Brain pericyte (primary cell): ENCODE measurements at places on chromosomes 4 and X.

GRCh38 chrX:38991656-38992440, 190.6 kb downstream of the MID1IP1 start:
- no peak for DNase-seq

- peak; percentile 5 for DNase-seq
Measured at GRCh38 chr4:14095831-14096230, 468.3 kb upstream of the BOD1L1 start.

DNA sequence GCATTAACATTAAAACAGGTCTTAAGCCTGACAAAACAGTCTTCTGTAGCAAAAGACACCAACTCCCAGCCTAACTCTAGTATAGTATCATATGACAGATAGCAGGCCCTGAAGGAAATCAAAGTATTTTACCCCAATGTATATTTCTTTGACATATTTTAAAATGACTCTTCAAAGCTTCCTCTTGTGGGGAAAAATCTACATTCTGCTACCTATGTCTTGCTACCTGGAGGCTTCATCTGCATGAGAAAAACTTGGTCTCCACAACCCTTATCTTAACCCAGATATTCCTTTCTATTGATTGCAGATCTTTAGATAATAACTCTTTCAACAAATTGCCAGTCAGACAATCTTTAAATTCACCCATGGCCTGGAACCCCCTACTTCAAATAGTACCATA, 1620.4 kb downstream of the PCDH7 start:
- DNase-seq: no peak

- DNase-seq: no peak
Measured at GRCh38 chrX:50106051-50106675, 94.6 kb downstream of the AKAP4 start.

- no peak for DNase-seq
Measured at GRCh38 chrX:153639177-153640044, 7.6 kb upstream of the DUSP9 start.

GRCh38 chr4:5465956-5466355, 242.4 kb downstream of the EVC2 start:
- no peak for DNase-seq

- DNase-seq: no peak
Measured at GRCh38 chr4:124640022-124640730, 72.4 kb downstream of the ANKRD50 start.

DNA sequence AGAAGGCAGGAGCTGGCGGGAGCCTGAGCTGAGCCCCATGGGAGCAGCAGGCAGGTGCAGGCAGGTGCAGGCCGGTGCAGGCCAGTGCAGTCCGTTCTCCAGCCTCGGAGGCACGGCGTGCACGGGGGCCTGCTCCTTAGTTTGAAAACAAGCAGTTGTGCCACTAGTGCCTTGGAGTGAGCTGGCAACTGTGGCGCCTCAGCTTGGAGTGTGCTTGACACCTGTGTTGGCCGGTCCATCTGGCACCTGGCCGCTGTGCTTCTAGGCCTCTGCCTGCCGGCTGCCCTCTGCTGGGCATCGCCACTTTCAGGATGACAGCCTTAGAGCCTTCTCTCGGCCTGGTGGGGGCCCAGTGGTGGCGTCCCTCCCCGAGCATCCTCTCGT, 47.9 kb downstream of the RGS12 start:
- DNase-seq: no peak

DNA sequence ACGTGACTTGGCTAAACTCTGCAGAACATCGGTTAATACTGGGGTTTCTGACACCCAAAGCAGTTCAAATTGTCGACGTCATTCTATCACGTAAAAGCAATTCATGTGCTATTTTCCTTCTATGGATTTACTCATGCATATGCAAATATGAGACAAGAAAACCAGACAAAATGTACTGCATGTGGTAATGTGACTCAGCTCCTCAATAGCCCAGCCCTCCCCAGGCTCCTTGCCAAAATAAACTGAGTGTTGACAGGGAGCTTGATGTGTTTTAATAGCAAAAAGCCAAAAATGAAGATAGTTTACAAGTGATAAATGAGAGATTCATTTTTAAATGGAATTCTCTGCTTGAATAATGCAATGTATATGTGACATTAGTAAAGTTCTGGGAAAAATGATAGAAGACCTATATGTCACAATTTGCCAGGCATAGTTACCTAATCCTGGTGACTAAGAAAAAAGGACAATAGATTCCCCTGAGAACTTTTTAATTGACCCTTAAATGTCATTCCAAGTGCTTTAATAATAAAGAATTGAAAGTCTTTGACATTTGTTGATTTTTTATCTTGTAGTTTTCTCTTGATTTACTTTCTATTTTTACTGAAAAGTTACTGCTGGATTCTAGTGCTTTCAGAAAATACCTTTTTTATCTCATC, 1700.6 kb upstream of the TENM3 start:
- DNase-seq: no peak

DNA sequence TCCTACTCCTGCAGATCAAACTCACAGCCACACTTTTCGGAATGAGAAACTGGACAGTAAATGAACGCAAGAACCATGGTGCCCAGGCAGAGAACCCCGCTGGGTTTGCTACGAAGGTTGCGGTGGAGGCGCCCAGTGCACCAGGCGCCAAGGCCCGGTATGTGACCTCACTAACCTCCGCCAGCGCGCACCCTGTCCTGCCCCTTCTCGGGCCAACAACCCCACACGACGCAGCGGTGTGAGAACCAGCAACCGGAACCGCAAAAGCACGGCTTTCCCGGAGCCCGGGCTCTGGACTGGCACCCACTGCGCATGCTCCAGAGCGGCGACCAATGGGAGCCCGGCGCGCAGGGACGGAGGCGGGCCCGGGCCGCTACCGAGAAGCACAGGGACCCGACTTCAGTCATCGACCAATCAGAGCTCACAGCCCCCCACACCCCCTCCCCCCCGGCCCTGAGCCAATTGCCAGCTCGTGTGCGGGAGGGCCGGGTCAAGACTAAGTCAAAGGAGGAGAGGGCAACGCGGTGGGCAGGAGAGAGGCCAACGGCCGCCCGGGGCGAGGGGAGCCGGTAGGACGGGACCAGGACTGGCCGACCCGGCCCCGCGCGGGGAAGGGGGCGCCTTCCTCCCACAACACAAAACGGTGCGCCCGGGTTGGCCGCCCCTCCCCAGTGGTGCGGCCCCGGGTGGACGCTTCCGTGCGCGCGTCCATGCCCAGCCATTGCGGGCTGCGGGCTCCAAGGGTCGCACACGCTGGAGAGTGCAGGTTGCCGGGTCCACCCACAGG, 7.3 kb upstream of the WAS start:
- DNase-seq: peak; percentile 38

DNA sequence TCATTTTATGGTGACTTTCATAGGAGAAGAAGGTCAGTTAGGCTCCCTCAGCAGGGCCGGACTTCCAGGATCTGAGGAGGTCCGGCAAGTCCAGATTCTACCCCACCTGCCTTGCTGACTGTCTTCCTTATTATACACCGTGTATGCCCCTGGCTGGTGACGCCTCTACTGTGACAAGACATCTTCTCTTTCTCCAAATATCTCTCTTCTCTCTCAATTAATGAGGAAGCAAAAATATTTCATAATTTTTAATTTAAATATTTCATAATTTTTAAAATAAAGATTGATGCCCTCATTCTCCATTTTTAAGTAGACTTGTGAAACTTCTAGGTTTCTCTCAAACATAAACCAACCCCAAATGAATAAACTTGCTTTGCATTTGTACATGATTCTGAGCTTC, 202.5 kb downstream of the NSUN7 start:
- DNase-seq: no peak

DNA sequence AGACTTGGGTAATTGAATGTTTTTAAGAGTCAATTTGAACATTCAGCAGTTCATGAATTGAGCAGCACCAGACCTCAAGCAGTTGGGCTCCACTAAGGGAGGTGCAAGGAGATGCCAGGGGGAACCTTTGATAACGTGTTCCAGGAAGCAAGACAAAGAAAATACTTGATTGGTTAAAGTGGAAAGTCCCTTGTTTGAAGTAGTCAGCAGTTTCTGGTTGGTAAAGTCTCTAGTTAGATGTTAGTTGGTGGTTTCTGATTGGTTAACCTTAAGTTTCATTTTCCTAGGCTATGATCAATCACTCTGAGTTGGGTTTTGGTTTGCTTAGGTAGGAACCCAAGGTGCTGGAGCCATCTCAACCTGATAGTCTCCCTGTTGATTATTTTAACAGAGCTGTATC, 4.0 kb downstream of the HERC6 start:
- DNase-seq: no peak

DNA sequence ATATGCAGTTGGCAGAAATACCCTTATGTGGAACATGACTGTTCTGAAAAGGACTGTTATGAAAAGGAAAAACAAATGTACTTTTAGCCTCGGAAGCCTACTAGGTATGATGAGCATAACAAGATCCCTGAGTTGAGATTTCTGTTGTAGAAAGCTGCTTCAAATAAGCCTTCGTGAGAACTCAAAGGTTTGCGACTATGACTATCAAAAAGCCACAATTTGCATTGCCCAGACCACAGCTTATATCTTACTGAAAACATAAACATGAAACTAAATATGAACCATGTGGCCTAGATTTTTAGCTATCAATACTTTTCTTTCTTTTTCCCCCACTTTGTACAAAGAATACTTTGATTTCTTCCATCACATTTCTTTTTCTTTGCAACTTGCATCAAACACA, 398.2 kb upstream of the LCORL start:
- DNase-seq: no peak

DNA sequence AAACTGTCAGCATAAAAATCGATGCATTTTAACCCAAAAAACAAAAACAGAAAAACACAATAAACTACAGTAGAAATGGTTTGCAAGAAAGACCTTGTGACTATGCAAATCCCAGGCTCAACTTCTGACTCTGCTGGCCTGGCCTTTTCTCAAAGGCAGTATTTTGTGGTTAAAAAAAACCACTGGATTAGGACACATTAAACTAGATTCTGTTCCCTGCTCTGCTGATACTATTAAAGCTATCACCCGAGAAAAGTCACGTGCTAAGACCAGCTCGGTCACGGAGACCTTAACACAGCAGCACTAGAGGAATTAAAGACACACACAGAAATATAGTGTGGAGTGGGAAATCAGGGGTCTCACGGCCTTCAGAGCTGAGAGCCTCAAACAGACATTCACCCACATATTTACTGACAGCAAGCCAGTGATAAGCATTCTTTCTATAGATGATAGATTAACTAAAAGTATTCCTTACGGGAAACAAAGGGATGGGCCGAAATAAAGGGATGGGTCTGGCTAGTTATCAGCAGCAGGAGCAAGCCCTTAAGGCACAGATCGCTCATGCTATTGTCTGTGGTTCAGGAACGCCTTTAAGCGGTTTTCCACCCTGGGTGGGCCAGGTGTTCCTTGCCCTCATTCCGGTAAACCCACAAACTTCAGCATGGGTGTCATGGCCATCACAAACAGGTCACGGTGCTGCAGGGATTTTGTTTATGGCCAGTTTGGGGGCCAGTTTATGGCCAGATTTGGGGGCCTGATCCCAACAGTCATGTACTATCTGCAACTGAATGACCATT, 16.1 kb downstream of the CBR4 start:
- no peak for DNase-seq

GRCh38 chr4:24935856-24936255, 23.0 kb upstream of the CCDC149 start:
- no peak for DNase-seq

GRCh38 chrX:13638826-13639225, 14.1 kb upstream of the TCEANC start:
- DNase-seq: no peak

GRCh38 chrX:18016941-18017340, 155.8 kb upstream of the RAI2 start:
- no peak for DNase-seq

GRCh38 chr4:172709376-172709775, 459.2 kb upstream of the GALNT7 start:
- no peak for DNase-seq

DNA sequence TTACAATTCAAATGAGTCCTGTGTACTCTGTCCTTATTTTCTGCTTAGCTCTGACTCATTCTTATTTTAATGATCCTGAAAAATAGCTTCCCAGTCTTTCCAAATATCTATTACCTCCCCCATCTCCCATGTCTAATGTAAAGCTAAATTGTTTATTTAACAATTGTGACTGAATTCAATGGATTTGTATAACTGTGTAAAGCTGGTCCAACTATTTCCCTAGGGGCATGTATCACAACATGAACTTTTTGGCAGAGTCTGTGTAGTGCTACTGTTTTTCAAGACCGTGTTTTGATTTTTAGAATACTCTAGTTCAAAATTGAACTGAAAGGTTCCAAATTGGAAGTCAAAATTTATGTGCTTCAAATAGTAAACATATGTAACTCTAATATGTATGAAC, 67.8 kb downstream of the SPCS3 start:
- peak; percentile 71 for DNase-seq

GRCh38 chrX:104098151-104098808, 14.0 kb upstream of the ZCCHC18 start:
- DNase-seq: peak; percentile 11

GRCh38 chrX:96841325-96841724, 42.4 kb upstream of the RPA4 start:
- DNase-seq: no peak

- DNase-seq: no peak
Measured at GRCh38 chr4:118322831-118323502, 29.8 kb downstream of the PRSS12 start.

- DNase-seq: no peak
Measured at GRCh38 chr4:2182994-2183393, 58.9 kb downstream of the HAUS3 start.
